H7 (cell line): ENCODE measurements at places on chromosomes 2 and 18. TPM values are rescaled to one million over a fixed set of nuclear protein-coding genes. Genes with fewer than 3 reads are reported as not detected.

SLC9A4 gene
- not detected in 2 replicates for total RNA-seq

VRK2 gene
- total RNA-seq, result 19.4 and 27.0 TPM in 2 replicates

SLC39A6 gene
- total RNA-seq, result 36.2 and 36.7 TPM in 2 replicates

LDLRAD4 gene
- 21.0 and 23.9 TPM in 2 replicates for total RNA-seq

RGPD5 gene
- 18.4 and 18.6 TPM in 2 replicates for total RNA-seq

NGEF gene
- total RNA-seq, result 3.9 and 6.0 TPM in 2 replicates

MARCHF4 gene
- 0.38 and 0.55 TPM in 2 replicates for total RNA-seq

PCGF1 gene
- 12.4 and 15.1 TPM in 2 replicates for total RNA-seq

CYP1B1 gene
- 7.3 and 9.2 TPM in 2 replicates for total RNA-seq

PTPN2 gene
- 46.9 and 57.9 TPM in 2 replicates for total RNA-seq

CTDP1 gene
- total RNA-seq, result 38.9 and 39.1 TPM in 2 replicates
